ENCODE measurements at places on chromosomes 4 and X. TPM values are rescaled to one million over a fixed set of nuclear protein-coding genes. Genes with fewer than 3 reads are reported as not detected.

DNA sequence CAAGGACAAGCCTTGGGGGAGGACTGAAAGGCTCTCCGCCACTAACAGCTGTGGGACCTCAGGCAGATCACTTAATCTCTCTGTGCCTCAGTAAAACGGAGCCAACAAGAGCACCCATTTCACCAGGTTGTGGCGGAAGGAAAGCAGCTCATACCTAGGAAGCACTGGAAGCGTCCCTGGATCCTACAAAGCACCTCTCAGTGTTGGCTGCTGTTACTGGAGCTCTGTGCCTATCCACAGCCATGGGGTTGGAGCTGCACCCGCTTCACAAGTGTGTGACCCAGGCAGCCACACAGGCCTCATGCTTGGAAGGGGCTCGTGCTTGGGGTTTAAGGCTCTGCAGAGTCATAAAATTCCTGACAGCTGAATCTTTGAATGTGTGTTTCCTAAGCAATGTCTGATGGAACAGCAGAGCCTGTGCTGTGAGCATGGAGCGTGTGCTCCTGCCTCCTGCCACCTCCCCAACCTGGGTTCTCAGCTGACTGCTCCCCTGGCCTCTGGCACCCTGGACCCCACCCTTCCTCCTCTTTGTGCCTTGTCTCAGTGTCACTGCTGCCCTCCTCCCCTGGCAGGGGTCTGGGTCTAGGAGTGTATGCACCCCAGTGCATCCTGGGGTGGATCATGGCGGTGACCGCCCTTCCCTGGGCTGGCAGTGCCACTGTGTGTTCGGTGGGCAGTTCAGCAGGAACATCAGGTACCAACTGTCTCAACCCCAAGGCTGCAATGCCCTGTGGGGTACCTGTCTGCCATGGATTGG lies 14.4 kb upstream of the MAN2B2 start:
- DNase-seq, result no peak

- no peak for DNase-seq
Observed at GRCh38 chr4:144451766-144452450, 194.0 kb upstream of the HHIP start.

DNA sequence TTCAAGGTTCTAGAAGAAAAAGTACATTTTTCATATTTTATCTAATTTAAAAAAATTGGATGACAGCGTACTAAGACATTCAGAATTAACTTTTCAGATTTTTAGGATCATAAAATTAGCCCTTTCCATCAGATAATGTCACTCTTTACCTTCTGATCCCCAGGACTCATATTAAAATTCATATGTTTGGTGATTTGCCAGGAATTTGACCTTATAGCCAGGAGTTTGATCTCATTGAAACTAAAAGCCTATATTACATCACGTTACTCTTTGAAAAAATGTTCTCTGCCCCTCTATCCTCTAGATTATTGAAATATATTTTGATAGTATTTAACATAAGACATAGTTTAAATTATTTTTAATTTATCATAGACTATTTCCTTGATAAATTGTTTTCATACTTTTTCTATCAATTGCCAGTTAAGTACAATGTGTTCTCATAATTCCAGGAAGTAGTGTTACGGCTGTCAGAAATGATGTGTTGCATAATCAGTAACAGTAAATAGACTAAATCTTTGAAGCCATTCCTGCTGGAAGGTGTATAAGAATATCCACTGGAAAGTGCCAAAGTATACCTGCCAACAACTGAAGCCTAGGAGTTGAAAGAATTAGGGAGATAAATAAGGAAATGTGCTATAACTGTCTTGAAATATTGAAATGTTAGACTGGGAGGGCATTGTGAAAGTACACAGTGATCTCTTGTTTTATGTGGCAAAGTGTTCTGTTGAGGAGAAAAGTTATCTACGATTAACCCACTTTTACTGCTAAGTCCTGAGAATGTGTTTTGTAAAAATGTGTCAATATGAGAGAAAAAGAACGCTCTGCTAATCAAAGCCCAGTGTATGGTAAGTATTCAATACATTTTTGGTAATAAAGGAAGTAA lies 32.9 kb upstream of the PDGFC start:
- no peak for DNase-seq

DNA sequence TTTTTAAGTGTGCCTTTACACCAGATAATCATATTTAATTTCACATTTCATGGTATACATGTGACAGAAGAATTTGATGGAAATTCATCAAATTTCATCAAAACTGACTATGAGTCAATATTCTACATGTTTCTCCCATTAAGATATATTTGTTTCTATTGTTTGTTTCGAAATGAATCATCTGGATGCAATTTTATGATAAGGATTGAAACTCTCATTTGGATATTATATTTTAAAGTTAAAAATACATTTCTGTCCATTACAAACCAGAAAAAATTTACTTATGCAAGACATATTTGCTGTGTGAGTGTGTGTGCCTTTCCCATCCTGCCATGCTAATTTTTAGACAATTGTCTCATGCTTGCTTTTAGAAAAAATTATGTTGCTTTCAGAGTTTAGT lies 52.2 kb downstream of the SULT1B1 start:
- DNase-seq, result no peak

GRCh38 chrX:150212672-150213480 lies 150.2 kb upstream of the MAMLD1 start:
- DNase-seq, result no peak

Gene DCAF16
- 13.4 TPM for polyA plus RNA-seq

Gene SLIT2
- polyA plus RNA-seq, result not detected

Gene FRG2
- polyA plus RNA-seq, result not detected

Gene PF4V1
- not detected for polyA plus RNA-seq

Gene PRRG3
- polyA plus RNA-seq, result not detected

Gene ANK2
- polyA plus RNA-seq, result not detected
